SJSA1 (cell line): ENCODE measurements at places on chromosomes 12 and 14. TPM values are rescaled to one million over a fixed set of nuclear protein-coding genes. Genes with fewer than 3 reads are reported as not detected.

- no peak for DNase-seq
Measured at GRCh38 chr12:25988505-25988904, 30.0 kb downstream of the RASSF8 start.

TMEM263 gene
- 76.0 and 77.9 TPM in 2 replicates for total RNA-seq

- DNase-seq, result no peak
Measured at GRCh38 chr12:114096461-114096860, 130.3 kb upstream of the RBM19 start.

DNA sequence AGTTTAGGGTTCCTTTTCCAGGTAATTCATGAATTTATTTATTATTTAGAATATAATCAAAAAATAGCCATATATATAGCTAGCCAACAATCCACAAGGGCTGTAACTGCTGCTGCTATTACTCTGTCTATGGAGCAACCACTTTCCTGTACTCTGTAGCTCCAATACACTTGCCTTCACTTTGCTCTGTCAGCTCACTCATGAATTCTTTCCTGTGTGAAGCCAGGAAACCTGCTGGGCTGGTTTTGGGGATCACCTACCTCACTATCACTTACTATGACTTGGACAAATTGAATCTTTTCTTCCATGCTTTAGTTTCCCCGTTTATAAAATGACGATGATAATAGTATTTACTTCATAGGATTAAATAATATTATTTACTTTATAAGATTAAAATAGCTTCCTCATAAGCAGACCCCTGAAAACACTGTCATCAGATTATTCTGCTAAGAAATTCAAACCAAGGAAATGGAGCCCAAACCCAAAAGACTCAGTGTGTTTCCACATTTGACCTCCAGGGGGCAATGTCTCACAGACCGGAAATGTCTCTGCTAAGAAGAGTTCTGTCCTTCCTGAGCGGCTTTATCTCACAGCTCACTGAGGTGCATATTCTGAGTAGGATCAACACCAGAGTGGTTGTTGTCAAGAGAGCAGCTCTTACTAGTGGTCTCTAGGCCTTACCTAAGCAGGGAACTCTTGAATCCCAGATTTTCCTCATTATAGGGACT lies 457.1 kb downstream of the DAD1 start:
- DNase-seq, result no peak

- no peak for DNase-seq
Measured at GRCh38 chr12:31031951-31032335, 41.7 kb upstream of the DDX11 start.

- DNase-seq, result no peak
Measured at GRCh38 chr12:2654311-2654710, 140.5 kb upstream of the FKBP4 start.

DNA sequence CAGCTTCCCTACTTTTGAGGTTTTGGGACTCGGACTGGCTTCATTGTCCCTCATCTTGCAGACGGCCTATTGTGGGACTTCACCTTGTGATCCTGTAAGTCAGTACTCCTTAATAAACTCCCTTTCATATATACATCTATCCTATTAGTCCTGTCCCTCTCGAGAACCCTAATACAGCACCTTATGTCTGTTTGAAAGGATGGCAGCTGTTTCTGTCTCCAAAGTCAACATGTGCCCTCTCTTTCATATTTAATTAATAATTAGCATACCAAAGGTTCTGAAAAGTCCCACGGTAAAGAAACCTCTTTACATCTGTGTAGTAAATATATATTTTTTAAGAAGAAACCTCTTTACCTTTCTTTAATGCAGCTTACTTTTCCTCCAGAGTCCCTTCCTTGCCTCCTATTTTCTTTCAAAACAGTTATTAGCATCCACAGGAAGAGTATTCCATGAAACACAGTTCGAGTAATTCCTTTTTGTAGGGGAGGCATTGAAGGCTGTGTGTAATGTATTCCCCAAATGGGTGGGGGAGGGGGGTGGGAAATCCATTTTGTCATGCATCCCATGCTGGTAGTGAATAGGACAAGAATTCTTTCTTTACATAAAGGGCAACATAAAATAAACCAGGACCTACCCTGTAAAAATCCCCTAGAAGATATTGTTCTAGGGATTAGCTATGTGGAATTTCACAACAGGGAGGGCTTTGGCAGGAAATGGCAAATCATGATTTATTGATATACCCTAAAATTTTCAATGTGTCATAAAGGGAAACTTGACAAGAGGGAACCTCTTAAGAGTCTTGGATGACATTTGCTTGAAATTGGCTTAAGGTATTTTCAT lies 241.5 kb downstream of the SUDS3 start:
- DNase-seq, result no peak

TMEM63C gene
- 0.66 TPM in 1 of 2 replicates, not detected in the other for total RNA-seq

ACYP1 gene
- 11.5 and 29.5 TPM in 2 replicates for total RNA-seq

- no peak for DNase-seq
Measured at GRCh38 chr12:120886199-120887018, 17.7 kb downstream of the SPPL3 start.

TEX22 gene
- total RNA-seq, result 0.11 TPM in 1 of 2 replicates, not detected in the other

- no peak for DNase-seq
Measured at GRCh38 chr14:33524244-33524643, 426.6 kb downstream of the EGLN3 start.
